ENCODE measurements at places on chromosomes 5 and 9. TPM values are rescaled to one million over a fixed set of nuclear protein-coding genes. Genes with fewer than 3 reads are reported as not detected.

GRCh38 chr5:125037020-125037419 lies 290.6 kb upstream of the ZNF608 start:
- no peak for DNase-seq

- DNase-seq: no peak
Measured at GRCh38 chr9:14770592-14770991, 48.1 kb upstream of the CER1 start.

Gene GLIPR2
- 115 TPM for polyA plus RNA-seq

Gene ST8SIA4
- polyA plus RNA-seq: 0.02 TPM

DNA sequence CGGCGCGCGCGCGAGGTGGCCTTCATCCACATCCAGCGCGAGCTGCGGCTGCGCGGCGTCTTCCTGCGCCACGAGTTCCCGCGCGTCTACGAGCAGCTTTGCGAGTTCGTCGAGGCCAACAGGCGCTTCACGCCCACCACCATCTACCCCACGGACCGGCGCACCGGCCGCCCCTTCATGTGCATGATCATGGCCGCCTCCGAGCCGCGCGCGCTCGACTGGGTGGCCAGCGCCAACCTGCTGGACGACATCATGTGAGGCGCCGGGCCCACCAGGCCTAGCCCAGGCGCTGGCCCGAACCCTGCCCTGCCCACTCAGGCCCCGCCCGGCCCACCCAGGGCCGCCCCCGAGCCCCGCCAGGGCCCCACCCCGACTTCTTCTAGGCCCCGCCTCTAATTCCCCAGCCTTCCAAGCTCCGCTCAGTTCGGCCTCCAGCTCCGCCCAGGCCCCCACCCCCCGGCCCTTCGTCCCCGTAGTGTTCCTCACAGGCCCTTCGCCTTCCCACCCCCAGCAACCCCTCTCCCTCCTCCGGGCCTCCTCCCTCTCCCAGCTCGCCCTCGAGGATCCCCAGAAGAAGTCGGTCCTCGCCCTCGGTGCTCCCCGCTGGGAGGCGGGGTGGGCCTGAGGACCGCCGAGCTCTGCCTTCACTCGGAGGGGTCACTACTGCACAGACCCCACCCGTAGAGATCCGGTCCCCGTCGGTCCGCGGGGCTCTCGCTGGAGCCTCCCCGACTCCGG lies 2.0 kb upstream of the PHPT1 start:
- DNase-seq: no peak
